Stimulated activated CD8-positive, alpha-beta memory T cell treated with anti-CD3 and anti-CD28 coated beads, Interleukin-7, amount 100 ng/mL, for 48 hours (primary cell): ENCODE measurements at places on chromosomes 16 and 17.

- DNase-seq = no peak
Observed at GRCh38 chr16:82389956-82390650, 220.1 kb upstream of the MPHOSPH6 start.

- DNase-seq = no peak
Observed at GRCh38 chr16:82835487-82836155, 208.9 kb downstream of the CDH13 start.

DNA sequence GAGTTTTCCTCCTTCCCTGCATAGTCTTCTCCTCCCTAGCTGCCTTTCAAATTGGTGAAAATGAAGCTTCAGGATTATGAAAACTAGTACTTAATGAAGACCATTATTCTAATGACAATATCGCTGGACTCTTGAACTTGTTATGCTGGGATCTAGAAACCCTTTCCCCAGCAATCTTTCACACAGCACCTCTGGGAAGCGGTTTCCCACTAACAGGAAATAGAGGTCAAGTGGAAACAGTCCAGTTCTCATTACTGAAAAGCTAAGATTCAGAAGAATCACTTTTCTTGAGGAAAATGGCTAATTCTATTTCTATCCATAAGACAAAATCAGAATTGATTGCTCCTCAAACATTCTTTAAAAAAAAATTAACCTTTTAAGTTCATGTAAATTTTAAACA is 2.0 kb upstream of the VEZF1 start:
- DNase-seq = no peak

DNA sequence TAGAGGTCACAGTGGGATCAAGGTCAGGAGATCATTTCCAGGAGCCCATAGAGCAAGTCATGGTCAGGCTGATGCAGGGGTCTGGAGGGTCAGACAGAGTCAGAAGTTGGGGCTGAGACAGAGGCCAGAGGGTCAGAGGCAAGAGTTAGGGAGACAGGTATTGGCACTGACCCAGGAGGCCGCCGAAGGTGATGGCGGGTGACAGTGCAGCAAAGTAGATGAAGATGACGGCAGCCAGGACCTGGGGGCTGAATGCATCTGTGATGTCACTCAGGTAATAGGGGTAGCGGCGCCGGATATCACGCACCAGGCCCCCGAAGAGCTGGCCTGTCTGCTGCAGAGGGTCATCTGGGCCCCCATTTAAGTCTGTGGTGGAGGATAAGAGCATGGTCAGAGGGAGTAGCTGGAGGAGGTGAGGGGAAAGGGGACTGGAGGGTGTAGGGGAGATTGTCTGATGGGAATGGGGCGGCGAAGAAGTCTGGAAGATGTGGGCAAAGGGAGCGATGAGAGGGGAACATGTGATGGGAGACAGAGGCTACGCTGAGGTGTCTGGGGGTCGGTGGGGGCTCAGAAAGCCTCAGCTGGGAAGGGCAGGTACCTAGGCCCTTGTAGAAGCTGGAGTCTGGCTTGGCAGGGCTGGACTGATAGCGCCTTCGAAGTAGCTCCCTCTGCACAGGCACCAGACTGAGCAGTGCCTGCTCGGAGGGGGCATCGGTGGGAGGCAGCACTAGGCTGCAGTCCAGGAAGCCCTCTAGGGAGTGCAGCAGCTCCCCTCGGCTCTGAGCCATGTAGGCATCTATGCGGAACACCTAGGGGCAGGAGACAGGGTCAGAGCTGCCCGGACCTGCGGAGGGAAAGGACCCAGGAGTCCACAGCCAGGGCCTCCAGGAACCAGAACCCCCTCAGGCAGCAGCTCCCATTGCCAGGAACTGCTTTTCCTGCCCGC is 9.8 kb downstream of the SLC4A1 start:
- no peak for DNase-seq

DNA sequence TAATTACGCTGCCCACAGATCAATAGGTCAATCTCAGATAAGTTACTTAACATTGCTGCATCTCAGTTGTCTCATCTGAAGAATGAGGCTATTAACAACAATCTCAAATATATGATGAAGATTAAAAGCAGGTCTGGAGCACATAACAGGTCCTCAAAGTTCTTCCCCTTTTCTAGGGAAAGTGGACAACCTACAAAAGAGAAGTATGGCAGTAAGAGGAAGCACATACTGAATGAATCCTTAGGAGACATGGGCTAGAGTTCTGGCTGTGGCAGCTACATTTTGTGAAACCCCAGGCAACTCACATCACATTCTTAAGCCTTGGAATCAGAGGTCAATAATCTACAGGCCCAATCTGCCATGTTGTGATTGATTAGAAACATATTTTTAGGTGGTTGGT is 180.6 kb downstream of the PCTP start:
- no peak for DNase-seq

DNA sequence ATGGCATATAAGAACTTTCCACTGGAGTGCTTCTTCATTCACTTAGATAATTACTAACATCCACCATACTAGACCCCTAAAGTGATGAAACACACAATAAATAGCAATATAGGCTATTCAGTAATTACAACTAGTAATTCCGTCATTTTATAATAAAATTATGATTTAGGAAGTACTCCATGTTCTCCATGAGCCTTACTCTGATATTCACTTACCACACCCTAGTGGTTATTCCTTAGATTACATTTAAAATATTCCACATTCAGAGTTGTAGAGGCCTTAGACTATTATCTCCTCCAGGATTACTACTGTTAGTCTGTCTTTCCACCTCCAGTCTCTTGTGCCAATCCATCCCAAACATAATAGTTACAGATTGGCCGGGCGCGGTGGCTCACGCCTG is 62.4 kb downstream of the STH start:
- DNase-seq = no peak

GRCh38 chr16:63749276-63749675 is 1372.6 kb downstream of the CDH11 start:
- no peak for DNase-seq

DNA sequence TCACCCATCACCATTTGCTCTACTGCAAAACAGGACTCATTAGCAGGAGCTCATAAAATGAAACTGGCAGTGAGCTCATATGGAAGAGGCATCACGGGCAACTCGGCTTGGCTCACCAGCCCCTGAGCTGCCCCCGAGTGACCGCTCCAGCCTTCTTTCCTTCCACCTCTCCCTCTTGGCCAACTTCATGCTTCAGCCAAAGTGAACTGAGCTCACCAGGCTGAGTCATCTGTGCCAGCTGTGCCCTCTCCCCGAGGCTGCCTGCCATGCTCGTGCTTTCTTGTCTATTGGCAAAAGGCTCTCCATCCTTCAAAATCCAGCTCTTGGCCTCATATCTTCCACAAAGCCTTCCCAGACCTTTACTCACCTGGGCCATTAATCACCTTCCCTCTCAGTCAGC is 391.4 kb downstream of the WWOX start:
- no peak for DNase-seq

DNA sequence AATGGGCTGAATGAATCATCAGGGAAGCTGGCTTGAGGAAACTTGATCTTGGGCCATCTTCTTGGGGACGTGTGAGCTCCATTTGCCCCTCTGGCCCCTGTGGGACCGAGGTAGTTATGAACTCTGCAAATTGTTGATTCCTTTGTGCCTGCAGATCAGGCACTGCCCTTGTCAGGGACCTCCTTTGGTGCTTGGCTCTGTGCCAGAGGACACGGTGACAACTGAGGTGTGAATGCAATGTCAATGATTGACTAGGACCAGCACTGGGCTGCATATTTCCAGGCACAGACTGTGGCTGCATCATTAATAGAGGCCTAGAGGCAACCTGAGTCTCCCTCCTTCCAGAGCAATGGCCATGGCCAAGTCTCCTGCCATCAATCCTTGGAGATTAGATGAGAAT is 23.8 kb downstream of the PDILT start:
- DNase-seq = no peak

- DNase-seq = no peak
Observed at GRCh38 chr17:68102318-68102758, 66.8 kb downstream of the KPNA2 start.

GRCh38 chr16:89934611-89935553 is 11.7 kb downstream of the TUBB3 start:
- no peak for DNase-seq

GRCh38 chr17:44607836-44608690 is 48.2 kb upstream of the MEIOC start:
- DNase-seq = no peak

GRCh38 chr16:28891964-28892890 is 13.9 kb downstream of the ATP2A1 start:
- DNase-seq = no peak

DNA sequence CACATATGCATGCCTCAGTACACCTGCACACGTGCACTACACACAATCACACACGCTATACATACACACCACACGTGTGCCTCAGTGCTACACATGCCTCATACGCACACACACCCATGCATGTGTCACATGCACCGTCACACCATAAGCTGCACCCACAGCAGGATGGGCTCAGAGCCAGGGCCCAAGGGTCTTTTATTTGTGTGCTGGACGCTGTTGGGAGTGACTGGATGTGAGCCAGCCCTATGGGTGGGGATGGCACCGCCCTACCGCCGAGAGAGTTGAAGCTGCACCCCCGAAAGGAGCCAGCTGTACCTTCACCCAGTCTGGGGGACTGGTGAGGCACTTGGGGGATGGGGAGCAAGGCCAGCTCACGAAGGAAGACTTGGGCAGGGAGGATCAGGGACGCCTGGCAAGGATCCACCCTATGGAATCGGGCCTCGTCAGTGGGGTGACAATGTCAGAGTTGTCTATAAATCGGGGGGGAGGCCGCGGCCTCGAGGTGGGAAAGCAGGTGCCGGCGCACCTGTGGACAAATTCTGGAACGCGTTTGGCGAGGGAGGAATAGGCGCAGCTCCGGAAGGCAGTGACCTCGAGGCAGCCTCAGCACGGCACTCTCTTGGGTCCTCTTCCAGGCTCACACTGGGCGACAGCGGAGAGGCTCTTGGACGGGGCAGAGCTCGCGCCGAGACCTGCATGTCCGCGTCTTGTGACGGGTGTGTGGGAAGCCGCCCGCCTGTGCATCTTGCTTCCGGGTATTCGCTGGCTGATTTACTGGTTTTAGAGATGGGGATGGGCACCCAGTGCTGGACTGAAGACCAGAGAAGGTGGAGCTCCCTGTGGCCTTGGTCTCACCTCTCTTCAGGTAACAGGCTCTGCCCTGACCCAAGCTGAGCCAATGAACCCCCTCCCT is 7.3 kb downstream of the RGS11 start:
- DNase-seq = no peak

GRCh38 chr17:29760279-29761039 is 137.7 kb upstream of the CORO6 start:
- DNase-seq = peak; percentile 25

GRCh38 chr16:17278988-17279387 is 191.8 kb downstream of the XYLT1 start:
- no peak for DNase-seq

GRCh38 chr16:23879735-23880373 is 44.1 kb downstream of the PRKCB start:
- DNase-seq = no peak

GRCh38 chr17:56678249-56679114 is 85.0 kb downstream of the NOG start:
- DNase-seq = no peak

- no peak for DNase-seq
Observed at GRCh38 chr17:38867179-38867967, 2.5 kb upstream of the LASP1 start.

DNA sequence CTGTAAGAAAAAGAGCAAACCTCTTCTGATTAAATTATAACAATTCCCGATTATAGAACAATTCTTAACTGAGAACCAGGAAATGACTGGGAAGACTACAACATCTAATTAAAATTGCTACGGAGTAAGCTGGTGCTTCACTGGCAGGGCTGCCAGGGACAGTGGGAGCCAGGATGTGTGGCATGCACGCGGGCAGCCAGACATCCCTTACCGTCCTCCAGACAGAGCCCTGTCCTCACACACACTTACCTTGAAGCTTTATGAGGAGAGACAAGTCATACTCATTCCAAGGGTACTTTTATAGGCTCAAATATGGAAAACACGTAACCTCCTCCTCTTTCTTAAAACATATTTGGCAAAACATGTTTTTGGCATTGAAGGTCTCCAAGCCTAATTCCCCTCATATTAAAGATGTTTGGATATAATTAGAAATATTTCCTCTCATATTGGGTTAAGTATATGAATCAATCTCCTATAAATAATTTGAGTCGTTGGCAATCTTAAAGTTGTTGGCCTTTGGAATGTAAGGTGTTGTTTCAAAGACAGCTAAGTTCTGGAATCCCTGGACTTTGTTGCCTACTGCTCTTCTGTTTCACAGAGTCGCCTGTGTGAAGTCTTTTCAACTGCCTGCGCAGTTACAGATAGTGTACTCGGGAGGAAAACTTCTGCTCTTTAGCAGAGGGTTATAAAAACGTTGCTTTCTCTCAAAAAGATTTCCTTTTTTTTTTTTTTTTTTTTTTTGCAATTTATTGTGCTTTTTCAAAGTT is at the start of gene MYH1:
TSS of gene MYH1 (minus strand) at position 272 of the 767 bp plus-strand sequence. CDS start 1,900 bp downstream, outside the sequence.
- no peak for DNase-seq

GRCh38 chr17:58231641-58232040 is 6.7 kb upstream of the LPO start:
- no peak for DNase-seq

DNA sequence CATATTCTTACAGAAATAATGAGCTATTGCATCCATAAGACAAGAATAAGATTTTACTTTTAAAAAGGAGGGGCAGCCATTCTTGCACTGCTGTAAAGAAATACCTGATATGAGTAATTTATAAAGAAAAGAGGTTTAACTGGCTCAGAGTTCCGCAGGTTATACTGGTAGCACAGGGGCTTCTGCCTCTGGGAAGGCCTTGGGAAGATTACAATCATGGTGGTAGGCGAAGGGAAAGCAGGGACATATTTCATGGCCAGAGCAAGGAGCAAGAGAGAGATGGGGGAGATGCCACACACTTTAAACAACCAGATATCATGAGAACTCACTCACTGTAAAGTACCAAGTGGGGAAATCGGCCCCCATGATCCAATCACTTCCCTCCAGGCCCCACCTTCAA is 20.9 kb upstream of the CSNK2A2 start:
- no peak for DNase-seq

DNA sequence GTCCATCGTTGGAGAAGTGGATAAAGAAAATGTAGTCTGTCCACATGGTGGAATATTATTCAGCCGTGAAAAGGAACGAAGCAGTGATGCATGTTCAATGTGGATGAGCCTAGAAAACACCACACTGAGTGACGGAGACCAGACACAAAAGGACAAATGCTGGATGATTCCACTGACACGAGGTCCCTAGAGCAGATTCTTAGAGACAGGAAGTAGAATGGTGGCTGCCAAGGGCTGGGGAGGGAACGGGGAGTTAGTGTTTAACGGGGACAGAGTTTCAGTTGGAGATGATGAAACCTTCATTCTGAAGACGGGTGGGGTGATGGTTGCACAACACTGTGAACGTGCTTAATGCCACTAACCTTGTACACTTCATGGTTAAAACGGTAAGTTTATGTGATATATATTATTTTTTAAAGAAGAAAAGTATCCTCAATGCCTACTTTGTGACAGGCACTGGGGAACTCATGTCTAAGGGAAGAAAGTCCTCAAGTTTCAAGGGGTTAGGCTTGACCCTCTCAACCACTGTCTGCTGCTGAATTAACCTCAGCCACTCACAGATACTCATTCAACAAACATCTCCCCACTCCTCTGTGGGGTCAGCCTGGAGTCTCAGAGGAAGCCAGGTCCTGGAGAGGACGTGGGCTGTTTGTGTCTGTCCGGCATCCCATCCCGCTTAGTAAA is 17.6 kb downstream of the C16orf74 start:
- no peak for DNase-seq
